ENCODE measurements at places on chromosomes 1 and 21.

- no peak for DNase-seq
Measured at GRCh38 chr1:80509965-80510522, 1290.7 kb upstream of the ADGRL2 start.

GRCh38 chr1:10400013-10400412 is 1.1 kb downstream of the PGD start:
- no peak for DNase-seq

DNA sequence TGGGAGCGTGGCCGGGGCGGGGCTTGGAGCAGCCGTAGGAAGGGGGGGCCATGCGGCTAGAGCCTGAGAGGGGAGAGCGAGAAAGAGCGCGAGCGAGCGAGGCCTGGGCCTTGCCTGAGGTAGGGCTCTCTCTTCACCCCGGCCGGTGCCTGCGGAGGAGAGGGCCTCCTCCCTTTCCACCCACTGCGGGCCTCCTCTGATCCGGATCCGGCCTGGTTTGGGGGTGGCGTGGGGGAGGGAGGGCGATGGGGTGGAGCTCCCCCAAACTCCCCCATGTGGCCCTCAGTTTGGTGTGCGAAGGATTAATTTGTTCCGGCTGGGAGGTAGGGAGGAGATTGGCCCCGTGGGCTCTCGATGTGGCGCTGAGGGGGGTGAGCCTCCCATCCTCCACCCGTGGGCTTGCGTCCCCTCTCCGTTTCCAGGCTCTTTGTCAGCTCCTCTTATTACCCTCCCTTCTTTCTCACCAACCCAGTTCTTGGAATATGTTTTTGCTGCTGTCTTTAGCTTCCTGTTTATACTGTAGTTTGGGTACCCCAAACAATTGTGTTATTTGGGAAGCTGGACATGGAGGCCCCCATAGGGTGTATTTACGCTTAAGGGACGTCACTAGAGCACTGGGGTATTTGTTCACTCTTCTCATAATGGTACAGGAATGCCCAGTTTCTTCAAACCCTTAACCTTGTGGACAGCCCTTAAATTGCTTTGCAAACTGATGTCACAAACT is 685 bp downstream of the UBAP2L start:
- no peak for DNase-seq

DNA sequence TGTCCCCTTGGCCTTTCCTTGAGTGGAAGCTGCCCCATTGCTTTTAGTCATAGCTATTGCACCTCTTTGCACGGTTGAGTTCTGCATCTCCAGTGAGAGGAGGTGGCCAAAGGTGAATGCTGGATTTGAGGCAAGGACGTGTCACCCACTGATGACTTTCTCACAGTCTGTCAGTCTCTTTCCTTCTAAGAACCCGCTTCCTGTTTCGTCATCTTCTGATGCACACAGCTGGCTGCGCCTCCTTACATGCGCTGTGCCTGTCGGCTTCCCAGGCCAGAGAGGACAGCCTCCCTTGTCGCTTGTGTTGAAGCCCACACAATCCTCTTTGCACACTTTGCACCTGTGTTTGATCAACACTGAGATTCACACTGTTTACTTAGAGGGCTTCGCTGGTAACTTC is 41.8 kb upstream of the PWP2 start:
- DNase-seq = no peak

DNA sequence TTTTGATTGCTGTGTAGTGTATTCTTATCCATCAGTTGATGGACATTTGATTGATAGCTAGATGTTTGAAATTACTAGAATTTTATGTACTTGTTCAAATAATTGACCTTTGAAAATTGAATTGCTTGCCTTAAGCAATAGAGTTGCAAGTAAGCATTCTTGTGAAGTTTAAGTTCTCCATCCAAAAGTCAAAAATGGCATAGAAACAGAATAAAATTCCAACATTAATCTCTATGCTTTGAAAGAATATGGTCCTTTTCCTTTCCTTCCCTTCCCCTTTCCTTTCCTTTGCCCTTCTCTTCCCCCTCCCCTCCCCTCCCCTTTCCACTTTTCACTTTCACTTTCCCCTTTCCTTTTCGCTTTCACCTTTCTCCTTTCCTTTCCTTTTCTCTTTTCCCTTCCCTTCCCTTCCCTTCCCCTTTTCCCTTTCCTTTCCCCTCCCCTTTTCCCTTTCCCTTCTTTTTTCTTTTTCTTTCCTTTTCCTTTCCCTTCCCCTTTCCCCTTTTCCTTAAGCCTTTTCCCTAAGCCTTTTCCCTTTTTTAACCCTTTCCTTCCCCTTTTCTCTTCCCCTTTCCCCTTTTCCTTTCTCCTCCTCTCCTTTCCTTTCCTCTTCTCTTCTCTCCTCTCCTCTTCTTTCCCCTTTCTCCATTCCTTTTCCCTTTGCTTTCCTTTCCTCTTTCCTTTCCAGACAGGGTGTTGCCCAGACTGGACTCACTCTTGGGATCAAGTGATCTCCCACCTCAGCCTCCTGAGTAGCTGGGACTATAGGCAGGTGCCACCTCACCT is 67.4 kb downstream of the SASS6 start:
- DNase-seq = no peak

DNA sequence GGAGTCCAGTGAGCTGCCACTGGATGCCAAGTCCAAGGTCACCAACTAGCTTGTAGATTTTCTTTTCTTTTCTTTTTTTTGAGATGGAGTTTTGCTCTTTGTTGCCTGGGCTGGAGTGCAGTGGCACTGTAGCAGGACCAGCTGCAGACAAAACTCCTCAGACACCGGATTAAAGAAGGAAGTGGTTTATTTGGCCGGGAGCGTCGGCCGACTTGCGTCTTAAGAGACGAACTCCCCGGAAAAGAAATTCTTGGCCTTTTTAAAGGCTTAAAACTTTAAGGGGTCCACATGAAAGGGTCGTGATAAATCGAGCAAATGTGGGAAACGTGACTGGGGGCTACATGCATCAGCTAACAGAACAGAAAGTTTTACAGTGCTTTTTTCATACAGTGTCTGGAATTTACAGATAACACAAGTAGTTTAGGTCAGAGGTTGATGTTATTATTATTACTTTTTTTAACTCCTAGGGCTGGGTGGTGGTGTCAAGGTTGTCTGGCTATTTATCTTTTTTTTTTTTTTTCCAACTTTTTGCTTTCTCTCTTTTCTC is 36.4 kb upstream of the CFAP126 start:
- no peak for DNase-seq

DNA sequence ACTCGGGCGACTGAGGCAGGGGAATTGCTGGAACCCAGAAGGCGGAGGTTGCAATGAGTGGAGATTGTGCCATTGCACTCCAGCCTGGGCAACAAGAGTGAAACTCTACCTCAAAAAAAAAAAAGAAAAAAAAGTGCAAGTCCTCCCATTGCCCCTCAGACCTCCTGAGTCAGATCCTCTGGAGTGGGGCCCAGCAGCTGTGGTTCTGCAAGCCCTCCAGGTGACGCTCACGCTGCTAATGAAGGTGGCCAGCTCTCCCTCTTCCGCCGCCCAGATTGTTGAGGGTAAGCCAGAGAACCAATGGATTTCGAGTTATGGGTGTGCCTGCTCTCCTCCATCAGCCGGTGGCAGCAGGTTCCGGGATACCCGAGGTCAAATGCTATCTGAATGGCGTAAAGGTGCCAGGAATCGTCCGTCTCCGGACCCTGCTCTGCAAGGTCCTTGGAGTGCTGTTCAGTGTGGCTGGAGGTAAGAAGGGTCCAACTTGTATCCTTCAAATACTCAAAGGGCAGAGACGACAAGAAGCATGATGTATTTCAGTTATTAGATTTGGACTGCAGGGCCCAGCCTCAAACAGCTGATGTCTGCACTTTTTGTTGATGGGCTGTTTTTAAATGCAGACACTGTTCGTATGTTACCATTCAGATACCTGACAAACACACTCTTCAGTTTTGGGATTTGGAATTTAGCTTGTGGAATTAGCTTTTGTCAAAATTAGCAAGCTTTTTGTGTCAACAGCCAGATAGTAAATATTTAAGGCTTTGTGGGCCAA is 17.6 kb downstream of the CLCN6 start:
- no peak for DNase-seq

DNA sequence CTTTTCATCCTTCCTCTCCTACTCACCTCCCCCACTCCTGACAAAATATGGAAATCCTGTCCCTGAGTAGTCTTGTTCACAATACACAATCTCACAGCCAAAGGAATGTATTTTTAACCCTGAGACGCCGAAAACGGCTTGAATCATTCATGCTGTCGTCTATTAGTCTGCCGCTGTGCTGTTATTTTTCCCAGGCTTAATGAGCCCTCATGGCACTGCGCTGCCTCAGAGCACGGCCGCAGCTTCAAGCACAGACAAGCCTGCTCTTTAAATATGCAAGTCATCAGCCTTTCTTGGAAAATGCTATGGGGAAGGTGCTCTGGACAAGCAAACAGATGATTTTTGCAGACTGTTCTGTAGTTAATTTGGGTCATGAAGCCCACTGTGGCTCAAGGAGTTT is 302.7 kb downstream of the DISC1 start:
- DNase-seq = peak; percentile 43

DNA sequence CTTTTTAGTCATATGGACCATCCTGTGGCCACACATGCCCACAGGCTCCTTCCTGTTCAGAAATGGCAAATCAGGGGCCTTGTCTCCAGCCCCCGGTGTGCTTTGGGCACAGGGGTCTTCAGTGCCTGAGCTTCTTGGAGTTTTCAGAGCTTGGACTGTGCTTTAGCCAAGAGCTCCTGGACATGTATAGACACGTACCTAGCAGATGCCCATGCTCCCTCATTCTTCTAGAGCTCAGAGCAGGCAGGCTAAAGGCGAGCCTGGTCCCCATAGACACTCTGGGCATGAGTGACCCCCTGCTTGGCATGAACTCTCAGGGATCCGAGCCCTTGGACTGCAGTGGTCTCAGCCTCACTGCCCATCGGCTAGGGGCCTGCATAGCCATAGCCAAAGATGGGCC is 106.8 kb downstream of the EPHB2 start:
- no peak for DNase-seq

- DNase-seq = no peak
Measured at GRCh38 chr1:107862064-107862463, 102.9 kb downstream of the VAV3 start.

DNA sequence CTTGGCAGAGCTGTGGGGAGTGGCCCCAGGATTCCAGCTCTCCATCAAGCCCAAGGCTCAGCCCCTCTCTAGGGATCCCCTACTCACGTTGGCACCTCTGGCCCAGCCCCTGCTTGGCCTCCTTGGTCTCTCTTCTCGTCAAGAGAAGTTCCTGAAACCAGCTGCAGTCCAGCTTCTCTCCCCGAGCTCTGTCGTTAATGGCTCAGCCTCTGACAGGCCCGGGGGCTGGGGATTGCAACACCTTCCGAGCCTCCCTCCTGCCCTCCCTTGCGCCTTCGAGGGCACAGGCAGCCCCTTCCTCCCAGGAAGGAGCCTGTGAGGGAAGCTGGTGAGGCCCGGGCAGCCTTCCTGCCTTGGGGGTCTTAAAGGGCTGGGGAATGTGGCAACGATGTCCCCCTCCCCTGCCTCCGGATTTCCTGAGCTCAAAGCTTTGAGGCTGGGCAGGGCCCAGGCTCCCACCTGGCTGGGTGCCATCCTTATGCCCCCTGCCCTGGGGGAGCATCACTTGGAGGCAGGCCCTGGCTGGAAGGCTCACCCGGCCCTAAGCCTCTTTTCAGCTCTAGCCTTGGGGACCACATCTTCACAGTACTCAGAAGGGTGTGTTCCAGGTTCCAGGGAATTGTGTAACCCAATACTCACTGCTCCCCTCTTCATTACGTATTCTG is at the start of gene CSF3R:
Gene CSF3R (minus strand): TSS at position 190 of the 665 bp plus-strand sequence. CDS start 3,417 bp downstream, outside the sequence.
- peak; percentile 15 for DNase-seq

DNA sequence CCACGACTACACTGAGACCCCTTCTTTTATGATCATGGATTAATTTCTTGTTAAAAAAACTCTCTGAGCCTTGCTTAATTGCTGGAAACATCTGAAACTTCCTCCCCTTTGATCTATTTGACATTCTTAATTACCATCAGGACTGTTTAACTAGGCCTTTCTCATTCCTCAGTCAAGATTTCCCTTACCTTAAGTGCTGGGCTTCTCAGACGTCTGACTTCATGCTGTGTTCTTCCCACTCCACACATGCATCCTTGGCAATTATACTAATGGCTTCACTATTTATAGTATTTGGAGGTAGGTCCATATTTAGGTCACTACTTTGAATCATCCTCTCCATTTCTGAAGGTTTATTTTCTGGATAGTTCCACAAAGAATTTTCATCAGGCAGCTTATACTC is 341.3 kb upstream of the TMPRSS15 start:
- no peak for DNase-seq

GRCh38 chr1:31637915-31638673 is 6.6 kb downstream of the PEF1 start:
- DNase-seq = peak; percentile 84

GRCh38 chr1:43129426-43129825 is 42.7 kb downstream of the EBNA1BP2 start:
- no peak for DNase-seq

GRCh38 chr1:4207842-4208692 is 308.0 kb upstream of the C1orf174 start:
- DNase-seq = no peak

- no peak for DNase-seq
Measured at GRCh38 chr1:211632117-211632807, 43.2 kb downstream of the NEK2 start.

DNA sequence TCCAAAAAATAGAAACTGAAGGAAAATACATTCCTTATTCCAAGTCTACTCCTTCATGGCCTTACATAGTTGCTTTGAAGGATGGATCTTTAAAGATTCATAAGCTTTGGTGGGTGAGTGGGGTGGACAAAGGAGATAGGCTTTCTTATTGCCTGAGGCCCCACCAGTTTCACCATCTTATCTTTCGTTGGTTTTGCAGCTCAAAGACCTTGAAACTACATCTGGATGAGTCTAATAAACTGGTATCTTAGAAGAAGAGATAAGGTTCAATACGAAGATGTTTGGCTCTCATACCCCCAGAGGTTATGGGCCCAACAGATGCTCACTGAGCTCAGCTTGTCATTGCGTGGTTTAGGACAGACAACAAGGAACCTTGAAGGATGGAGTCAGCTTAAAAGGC is 201.5 kb downstream of the HS2ST1 start:
- no peak for DNase-seq

- no peak for DNase-seq
Measured at GRCh38 chr1:202498542-202498941, 150.0 kb downstream of the PPP1R12B start.

DNA sequence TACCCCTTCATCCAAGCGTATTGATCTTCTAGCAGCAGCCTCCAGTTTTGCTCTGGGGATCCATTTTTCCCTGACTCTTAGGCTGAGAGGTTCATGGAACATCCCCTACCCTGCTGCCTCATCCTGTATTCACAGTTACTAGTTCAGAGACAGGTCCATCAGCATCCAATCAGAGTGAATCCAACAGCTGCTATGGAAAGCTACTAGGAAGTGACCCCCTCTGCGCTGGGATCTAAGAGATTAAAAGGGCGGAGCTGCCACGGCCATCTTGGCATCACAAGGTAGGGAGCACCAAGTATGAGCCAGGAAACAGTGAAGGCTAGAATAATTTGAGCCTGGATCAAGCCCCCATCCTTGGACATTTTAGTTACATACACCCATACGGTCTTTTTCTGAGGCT is 32.5 kb downstream of the KAZN start:
- DNase-seq = no peak
